ENCODE measurements at places on chromosomes 4 and X.
A peak's percentile ranks its signal among the peaks of the same experiment; 100 is the strongest.

DNA sequence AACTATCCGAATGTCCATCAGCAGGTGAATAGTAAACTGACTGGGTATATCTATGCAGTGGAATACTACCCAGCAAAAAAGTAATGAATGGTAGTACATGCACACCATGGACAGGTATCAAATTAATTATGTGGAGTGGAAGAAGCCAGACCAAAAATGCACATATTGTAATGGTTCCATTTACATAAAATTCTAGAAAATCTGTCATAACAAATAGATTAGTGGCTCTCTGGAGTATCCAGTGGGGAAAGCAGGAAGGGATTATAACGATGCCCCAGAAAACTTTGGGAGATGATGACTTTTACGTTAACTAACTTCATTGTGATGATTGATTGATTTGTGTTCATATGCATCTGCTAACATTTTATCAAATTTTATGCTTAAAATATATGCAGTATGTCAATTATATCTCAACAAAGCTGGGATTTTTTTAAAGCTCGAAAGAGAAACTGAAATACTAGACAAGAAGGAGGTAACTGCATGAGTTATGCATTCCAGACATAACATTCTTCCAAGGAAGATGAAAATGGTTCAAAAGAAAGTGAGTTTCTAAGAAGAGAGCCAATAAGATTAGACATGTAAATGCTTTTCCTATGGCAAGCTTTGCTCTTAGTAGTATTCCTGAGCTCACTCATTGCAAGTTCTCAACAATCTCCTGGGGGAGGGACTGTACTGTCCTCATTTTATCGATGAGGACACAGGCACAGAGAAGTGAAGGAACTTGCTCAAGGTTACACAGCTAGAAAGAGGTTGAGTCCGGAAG is 58.6 kb upstream of the MSX1 start:
- no peak for DNase-seq

GRCh38 chr4:34261799-34262314 is 1982.5 kb downstream of the ARAP2 start:
- no peak for DNase-seq

DNA sequence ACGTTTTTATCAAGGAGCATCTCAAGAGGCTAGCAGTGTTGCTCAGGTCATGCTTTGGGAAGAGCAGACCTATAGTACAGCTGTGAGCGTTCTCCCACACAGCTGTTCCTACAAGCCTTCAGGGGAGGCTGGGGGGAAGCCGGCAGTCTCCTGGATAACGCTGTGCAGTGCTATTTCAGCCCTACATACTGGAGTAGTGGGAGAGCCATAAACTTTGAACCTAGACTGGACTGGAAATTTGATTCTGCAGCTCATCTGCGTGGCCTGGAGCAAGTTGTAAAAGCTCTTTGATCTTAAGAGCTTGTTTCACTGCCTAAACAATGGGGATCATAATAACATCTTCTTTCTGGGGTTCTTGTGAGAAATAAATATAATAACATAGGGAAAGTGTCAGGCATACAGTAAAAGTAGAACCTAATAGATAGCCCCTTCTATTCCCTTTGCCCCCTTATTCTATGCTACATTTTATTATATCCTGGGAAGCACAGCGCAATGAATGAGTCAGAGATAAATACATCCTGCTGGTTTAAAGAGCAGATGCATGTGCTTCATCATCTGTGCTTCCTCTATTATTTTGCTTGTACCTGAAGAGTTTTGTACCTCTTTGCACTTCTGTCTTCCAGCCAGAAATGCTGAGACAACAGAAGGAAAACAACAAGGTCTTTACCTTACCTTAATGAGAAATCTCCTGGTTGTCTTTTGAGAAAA is 14.7 kb upstream of the AMBN start:
- DNase-seq, result no peak

DNA sequence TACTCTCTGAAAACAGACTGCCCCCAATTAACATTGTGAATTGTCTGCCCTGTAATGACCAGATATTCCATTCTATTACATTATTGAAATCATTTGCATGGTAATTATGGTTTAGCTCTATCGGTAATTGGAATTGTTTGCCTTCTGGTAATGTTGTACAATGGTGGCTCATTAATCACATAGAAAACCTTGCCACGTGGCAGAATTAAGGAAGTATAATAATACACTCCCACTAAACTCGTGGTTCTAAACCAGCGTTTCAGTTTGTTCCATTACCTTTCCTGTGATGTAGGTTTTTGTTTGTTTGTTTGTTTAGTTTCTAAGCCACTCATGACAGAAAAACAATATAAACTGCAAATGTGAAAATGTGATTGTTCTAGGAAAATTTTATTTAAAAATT is 45.1 kb upstream of the TAPT1 start:
- no peak for DNase-seq

- no peak for DNase-seq
Measured at GRCh38 chrX:150086371-150086770, 148.1 kb upstream of the EOLA2 start.

DNA sequence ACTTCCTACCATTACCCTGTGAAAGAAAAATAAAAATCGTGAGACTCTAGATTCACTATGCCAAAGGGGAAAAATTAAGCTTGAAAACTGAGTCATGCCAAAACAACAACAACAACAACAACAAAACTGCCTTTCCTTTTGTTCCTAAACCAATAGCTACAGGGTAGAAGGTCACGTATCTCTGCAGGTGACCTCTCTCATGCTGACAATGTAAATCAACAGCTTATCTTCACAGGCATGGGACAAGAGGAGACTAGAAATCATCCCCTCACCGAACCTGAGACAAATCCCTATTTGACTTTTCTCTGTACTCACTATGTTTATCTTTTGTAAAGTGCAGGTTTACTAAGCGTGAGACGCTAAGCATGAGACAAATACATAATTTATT is 20.5 kb upstream of the AADAT start:
- no peak for DNase-seq

DNA sequence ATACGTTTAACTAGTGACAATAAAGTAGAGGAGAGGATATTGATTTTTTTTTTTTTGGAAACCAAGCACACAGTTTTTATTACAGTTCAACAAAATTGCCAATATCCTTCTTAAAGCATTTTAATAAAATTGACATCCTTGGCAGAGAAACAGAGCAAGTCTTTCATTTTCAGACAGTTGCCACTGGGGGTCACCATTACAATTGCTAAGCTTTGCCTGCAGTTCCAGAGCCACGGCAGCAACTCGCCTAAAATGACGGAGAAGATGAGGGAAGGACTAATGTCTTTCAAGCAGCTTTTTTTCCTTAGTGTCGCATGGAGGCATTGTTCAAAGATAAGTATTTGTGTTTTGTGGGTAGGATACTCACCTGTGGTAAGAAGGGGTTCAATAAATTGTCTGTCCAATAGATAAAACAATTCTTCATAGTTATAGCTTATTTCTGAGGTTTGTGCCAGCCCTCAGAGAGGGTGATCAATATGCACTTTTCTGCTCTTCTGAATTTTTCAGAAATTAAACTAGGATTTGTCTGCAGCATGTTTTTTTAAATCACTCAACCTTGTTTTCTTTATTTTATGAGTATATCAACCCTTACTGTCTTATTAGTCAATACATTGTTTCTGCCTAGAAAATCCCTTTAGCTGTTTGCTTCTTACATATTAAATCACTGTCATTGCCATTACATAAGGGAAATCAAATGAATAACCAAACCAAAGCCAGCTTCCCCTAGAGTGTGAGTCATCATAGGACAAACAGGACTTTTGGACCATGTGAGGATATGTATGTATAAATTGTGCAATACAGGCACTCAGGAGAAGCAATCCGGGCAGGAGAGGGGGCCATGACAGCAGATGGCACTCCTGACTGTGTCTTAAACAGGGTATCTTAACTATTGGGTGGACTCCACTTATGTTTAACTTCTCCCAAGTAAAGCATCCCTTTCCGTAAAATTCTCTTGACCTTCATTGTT is 508.1 kb upstream of the ARX start:
- peak; percentile 49 for DNase-seq

DNA sequence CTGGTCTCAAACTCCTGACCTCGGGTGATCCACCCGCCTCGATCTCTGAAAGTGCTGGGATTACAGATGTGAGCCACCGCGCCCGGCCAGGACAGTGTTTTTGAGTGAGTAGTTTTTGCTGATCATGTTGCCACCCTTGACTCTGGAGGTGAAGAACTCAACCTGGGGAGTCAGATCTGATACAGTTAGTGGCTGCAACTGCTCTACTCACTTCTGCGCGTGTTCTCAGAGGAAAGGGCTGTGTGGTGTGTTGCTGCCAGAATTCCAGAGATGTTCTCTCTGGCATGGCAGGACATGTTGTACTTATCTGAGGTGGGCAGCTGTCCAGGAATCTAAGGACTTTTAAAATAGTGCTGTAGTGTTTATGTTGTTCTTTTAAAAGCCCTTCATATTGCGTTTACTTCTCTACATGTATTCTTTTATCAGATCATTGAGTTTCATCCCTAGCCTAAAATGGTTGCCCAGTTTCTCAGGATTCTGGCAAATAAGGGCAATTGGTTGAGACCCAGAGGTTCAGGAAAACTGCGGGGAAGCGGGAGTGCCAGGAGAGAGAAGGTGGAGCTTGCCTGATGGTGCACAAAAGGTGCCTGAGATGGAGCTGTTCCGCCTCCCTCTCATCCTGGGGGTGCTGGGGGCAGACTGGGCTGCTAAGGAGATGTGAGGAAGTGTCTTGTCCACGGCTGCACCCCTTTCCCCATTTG is 97.7 kb downstream of the ARHGAP10 start:
- DNase-seq, result no peak

DNA sequence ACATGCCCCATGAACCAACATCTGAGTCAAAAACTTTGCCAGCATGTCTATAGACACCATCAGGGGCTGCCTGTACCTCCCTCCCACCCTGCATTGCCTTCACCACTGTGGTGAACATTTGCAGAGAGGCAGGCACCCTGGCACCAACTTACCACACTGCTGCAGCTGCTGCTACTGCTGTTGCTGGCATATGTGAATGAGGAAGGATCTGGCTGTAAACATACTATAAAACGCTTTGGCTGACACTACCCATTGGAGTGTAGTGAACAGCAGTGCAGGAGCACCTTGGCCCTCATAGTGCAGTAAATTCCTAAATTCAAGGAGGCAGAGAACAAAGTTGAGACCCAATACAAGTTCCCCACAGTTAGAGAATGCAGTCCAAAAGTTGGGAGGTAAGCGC is 90.6 kb upstream of the SPIN4 start:
- DNase-seq, result no peak

DNA sequence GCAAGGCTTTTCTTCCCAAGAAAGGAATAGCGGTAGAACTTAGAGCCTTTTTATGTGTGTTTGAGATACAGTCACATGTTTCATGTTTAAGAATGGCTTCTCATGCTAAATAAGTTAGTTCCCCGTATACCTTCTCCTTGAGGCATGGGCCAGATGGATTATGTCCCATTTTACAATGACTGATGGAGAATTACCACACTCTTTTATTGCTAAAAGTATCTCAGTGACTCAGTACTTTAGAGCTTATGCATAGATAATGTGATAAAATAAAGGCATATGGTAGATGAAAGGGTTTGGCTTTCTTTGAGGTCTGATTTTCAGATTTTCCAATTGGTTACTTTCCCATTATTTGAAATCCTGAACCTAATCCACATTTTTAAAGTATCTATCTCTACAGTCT is 121.8 kb upstream of the BMPR1B start:
- no peak for DNase-seq

GRCh38 chrX:48933757-48934156 is 14.9 kb upstream of the PIM2 start:
- DNase-seq, result no peak

- peak; percentile 62 for DNase-seq
Measured at GRCh38 chr4:16916719-16917337, 18.4 kb upstream of the LDB2 start.

- DNase-seq, result no peak
Measured at GRCh38 chr4:42954963-42955669, 62.6 kb downstream of the GRXCR1 start.

- DNase-seq, result no peak
Measured at GRCh38 chr4:113919145-113919544, 60.3 kb downstream of the ARSJ start.

GRCh38 chrX:134171661-134172587 is 65.1 kb upstream of the CCDC160 start:
- DNase-seq, result no peak

GRCh38 chrX:68048774-68049173 is 384.5 kb downstream of the OPHN1 start:
- DNase-seq, result no peak

- DNase-seq, result no peak
Measured at GRCh38 chr4:26050671-26051070, 136.7 kb downstream of the SMIM20 start.

- peak; percentile 8 for DNase-seq
Measured at GRCh38 chr4:18075823-18076433, 54.4 kb upstream of the LCORL start.
